ENCODE measurements at places on chromosomes 6 and 20.

DNA sequence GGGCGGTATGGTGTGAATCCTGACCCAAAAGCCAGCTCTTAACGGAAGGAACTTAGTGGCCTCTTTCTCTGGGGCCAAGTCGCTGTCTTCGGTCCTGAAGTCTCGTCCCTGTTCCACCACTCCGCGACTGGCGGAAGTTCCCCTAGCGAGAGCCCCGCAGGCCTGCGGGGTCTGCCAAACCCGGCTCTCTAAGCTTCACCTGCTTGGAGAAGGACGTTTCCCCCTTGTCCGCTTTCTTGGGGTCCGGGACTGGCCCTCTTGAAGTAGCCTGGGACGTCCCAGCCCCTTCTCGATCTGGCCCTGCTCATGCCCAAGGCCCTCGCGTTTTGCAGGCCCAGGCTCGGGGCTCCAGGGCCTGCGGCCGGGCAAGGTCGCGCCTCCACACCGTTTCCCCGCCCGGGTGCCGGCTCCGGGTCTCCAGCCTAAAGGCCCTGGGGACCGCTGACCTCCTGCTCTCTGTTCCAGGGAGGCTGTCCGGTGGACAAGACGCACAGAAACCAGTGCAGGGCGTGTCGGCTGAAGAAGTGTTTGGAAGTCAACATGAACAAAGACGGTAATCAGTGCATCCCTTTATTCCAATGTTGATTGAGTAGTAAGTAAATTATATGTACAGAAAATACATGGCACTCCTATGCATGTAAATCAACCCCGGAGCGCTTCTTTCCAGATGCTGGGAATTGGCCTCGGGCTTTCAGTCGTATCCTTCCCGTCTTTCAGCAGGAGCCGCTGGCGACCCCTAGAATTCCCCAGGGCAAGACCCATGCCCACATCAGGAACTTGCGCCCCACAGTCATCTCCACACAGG is 8.8 kb downstream of the NR2E1 start:
- DNase-seq = no peak

GRCh38 chr6:170086639-170087420 is 204.0 kb downstream of the DLL1 start:
- DNase-seq = no peak

GRCh38 chr6:164570801-164571200 is 738.6 kb downstream of the C6orf118 start:
- DNase-seq = no peak

DNA sequence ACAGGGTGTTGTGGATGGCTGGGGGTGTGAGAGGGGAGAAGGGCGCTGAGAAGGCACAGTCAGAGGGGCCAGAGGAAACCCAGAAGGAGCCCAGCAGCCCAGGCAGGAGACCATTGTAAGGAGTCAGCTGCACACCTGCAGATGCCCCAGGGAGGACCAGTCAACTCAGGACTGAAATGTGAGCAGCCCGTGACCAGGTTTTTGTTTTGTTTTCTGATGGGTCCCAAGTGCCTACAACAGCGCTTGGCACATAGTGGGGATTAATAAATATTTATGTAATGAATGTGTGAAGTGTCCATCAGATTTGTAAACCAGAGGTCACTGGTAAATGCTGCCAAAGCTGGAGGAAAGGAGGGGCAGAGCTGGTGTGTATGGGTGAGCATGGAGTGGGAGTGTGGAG is 30.2 kb downstream of the TRAM2 start:
- DNase-seq = no peak

Measured in DMS 273 treated with DMSO at 0.1 percent for 48 hours (cell line).